ENCODE measurements at places on chromosomes 7 and 10.

DNA sequence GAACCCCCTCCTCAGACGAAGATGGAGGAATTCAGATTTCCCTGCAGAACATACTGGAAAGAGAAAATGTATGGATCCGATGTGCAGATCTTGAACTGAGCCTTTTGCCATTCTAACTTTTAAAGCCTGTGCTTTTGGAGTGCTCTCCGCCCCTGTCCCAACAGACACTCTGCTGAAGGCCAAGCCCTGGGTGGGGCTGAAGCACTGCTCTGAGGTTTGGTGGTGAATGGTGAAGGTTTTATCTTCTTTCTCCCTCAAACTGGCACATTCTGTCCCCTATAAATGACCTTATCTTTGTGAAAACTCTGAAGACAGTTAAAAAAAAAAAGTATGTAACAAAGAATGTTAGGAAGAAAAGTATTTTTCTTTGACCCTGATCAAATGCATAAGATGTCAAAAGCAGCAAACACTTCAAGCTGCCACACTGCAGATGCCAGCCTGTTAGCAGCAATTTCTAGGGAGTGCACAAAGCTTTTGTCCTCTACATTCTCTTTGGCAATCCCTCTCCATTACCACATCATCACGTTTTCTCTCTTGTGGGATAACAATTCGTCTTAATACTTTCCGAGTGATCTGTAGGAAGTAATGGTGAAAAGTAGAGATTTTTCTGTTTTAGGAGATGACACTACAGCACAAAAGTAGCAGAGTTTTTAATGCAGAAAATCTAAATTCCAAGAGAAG, 137.3 kb upstream of the CCDC6 start:
- no peak for DNase-seq

GRCh38 chr7:159066816-159067575, 77.7 kb downstream of the VIPR2 start:
- no peak for DNase-seq

- DNase-seq: no peak
Measured at GRCh38 chr10:96670786-96671185, 49.5 kb downstream of the PIK3AP1 start.

DNA sequence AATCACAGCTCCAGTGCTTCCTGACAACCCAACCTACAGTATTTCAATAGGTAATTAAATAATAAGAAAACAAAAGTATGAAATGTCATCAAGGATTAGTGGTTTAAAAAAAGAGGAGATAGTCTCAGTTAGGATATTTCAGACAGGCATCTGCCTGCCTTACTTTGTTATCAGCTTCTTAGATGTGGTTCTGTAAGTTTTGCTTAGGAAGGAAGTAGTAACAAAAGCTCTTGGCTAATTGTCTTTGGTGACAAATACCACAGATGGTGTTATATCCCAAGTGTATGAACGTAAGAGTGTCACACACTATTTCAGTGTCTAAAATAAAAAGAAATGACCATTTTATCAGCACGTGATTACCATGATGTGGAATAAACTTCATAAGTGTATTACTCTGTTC, 9.8 kb upstream of the ACTA2 start:
- no peak for DNase-seq

DNA sequence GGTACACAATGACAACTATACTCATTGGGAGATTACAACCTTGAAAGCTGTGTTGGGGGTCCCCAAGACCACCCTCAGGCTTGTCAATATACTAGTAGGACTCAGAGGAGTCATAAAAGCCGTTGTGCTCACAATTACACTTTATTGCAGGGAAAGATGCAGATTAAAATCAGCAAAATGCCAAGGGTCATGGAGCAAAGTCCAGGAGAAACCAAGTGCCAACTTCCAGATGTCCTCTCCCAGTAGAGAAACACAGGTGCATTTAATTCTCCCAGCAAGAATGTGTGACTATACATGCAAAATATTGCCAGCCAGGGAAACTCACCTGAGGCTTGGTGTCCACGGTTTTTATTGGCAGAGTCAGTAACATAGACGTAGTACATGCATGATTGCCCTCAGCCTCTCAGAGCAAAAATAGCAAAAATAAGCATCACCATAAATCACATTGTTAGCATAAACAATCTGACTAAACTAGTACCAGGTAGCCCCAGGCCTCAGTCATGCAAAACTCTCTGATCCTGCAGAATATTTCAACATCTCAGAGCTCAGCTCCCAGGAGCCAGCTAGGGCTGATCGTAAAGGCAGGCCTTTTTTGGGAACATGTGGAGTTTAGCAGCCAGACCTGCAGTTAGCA, 50.7 kb downstream of the VIM start:
- DNase-seq: no peak

DNA sequence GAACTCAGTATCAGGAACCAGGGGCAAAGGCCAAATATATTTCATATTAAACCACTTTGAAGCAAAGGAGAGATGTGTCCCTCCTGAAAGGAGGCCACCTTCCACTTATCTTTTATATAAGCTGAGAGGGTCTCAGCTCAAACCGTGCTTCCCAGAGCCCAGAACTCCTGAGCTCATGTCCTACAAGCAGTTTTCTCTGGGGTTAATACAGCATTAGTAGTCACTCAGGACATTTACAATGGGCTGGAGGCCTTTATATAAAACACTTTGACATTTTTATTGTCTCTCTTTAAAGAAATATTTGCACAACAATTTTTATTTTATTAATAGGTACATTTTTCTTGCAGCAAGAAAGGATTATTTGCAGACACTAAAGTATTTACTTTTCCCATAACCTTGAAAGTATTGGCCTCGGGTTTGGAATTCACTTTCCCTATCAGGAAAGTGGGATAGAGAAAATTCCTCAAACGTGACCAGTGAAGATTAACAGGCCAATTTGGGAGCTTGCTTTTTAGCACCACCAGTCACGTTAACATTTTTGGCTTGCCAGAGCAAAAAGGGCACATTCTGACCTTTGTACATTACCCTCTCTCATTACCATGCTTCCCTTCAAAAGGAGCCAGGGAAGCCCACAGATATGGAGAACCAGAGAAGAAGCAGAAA, 464.9 kb upstream of the NRP1 start:
- no peak for DNase-seq

- no peak for DNase-seq
Measured at GRCh38 chr7:31948029-31948428, 122.2 kb downstream of the PDE1C start.

DNA sequence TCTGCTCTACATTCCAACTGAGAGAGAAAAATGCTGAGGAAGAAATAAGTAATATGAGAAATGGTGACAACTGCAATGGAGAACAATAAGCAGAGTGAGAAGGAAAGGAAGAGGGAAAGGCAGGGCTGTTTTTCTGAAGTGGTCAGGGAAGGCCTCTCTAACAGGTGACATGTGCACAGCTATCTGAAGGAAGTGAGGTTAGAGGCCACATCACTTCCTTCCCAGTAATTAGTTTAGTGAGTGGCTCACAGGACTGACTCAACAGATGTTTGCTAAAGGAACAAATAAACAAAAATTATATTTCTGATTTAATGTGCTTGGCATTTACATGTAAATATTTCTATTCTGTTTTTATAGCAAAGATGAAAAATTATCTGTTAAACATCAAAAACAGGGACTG, 77.9 kb downstream of the ARHGAP21 start:
- DNase-seq: no peak

DNA sequence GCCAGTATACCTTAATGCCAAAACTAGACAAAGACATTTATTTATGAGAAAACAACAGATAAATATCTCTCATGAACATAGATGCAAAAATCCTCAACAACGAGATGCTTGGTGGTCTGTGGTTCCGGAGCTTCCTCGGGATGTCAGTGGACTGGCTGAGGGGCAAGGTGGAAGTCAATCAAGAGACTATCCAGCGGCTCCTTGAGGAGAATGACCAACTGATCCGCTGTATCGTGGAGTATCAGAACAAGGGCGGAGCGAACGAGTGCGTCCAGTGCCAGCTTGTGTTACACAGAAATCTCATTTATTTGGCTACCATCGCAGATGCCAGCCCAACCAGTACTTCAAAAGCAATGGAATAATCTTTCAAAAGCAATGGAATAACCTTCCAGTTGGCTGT, 60.0 kb upstream of the PARD3 start:
- no peak for DNase-seq
